ENCODE measurements at places on chromosomes 7 and 10. TPM values are rescaled to one million over a fixed set of nuclear protein-coding genes. Genes with fewer than 3 reads are reported as not detected.

PNLIPRP2 gene
- total RNA-seq: 13.0 TPM

ZNF365 gene
- not detected for total RNA-seq

GRCh38 chr7:25779002-25779546, 372.9 kb upstream of the NFE2L3 start:
- H3K27me3 ChIP-seq: no peaks in the 10 kb centered on the region
- no peak for DNase-seq
- H3K4me3 ChIP-seq: no peak overlapping the region
- H3K27ac ChIP-seq: no peak overlapping the region

- no peak for DNase-seq
- H3K27ac ChIP-seq: no peak overlapping the region
- H3K4me3 ChIP-seq: no peak overlapping the region
- H3K27me3 ChIP-seq: no peaks in the 10 kb centered on the region
Observed at GRCh38 chr7:148334441-148334956, 256.1 kb upstream of the C7orf33 start.

- no peak overlapping the region for H3K4me3 ChIP-seq
- H3K27ac ChIP-seq: peak overlapping the region; percentile 61
- H3K4me1 ChIP-seq: no peaks in the 10 kb centered on the region
Observed at GRCh38 chr10:119539359-119539825, 3.1 kb downstream of the RGS10 start.

- H3K4me1 ChIP-seq: no peaks in the 10 kb centered on the region
- H3K27ac ChIP-seq: no peak overlapping the region
- no peak overlapping the region for H3K4me3 ChIP-seq
- H3K27me3 ChIP-seq: no peaks in the 10 kb centered on the region
Observed at GRCh38 chr7:155531681-155532080, 14.7 kb downstream of the CNPY1 start.

DNA sequence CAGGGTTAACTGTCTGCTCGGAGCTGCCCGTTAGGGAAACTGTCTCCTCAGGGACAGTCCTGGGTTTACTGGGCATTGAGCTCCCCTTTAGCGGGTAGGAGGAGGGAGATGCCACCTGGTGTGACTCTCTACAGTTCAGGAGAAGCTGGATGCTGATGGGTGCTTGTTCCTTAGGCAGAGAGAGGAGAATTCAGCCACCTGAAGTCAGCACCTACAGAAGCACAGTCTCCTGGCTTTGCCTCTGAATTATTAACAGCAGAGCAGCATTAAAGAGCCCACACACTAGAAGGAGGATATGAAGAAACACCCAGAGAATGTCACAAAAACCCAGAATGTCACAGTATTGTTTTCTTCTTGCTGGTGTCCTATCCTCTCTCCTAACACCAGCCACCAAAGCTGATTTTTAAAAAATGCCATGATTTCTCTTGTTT, 696 bp downstream of the GIMAP4 start:
- DNase-seq: no peak
- H3K4me1 ChIP-seq: no peaks in the 10 kb centered on the region
- peak overlapping the region; percentile 52 for H3K4me3 ChIP-seq
- no peaks in the 10 kb centered on the region for H3K27me3 ChIP-seq

GRCh38 chr7:18200266-18200665, 172.6 kb upstream of the PRPS1L1 start:
- H3K27ac ChIP-seq: no peak overlapping the region
- no peaks in the 10 kb centered on the region for H3K4me1 ChIP-seq
- H3K36me3 ChIP-seq: no peaks in the 10 kb centered on the region
- no peaks in the 10 kb centered on the region for H3K27me3 ChIP-seq
- no peak for DNase-seq
